ENCODE measurements at places on chromosomes 5 and 9. TPM values are rescaled to one million over a fixed set of nuclear protein-coding genes. Genes with fewer than 3 reads are reported as not detected.

DNA sequence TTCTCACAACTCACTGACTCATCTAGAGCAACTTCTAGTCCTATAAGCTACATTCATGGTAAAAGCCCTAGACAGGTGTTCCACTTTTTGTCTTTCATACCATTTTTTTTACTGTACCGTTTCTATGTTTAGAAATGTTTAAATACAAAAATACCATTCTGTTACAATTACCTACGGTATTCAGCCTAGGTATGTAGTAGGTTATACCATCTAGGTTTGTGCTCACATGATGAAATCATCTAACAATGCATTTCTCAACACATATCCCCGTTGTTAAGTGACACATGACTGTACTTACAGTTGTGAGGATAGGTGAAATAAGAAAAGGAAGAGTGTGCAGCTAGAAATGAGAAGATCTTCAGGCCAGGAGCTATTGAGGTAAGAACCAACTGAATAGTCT, 6.2 kb downstream of the CENPK start:
- no peak for DNase-seq
- H3K4me1 ChIP-seq, result peaks cover 6% of the 10 kb centered on the region
- H3K27ac ChIP-seq, result no peak overlapping the region
- H3K4me3 ChIP-seq, result no peak overlapping the region
- no peaks in the 10 kb centered on the region for H3K27me3 ChIP-seq
- no peaks in the 10 kb centered on the region for H3K36me3 ChIP-seq

DNA sequence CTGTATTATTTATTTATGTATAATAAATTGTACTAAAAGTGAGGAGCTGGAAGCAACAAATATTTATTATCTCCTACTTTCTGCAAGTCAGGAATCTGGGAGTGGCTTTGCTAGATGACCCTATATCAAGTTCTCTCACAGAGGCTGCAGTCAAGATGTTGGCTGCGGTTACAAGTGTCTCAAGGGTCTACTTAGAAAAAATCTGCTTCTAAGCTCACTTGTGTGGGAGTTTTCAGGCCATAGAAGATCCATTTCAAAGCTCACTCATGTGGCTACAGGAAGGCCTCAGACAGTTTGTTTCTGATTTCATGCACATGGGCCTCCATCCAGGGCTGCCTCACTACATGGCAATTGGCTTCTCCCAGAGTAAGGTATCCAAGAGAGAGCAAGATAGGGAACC, 551.1 kb downstream of the CAAP1 start:
- H3K27me3 ChIP-seq, result peaks cover 20% of the 10 kb centered on the region
- no peak overlapping the region for H3K27ac ChIP-seq
- no peak for DNase-seq
- no peak overlapping the region for H3K4me3 ChIP-seq

The GPR151 gene
- total RNA-seq, result not detected

GRCh38 chr5:175264406-175264805, 179.6 kb downstream of the DRD1 start:
- no peaks in the 10 kb centered on the region for H3K36me3 ChIP-seq
- H3K27ac ChIP-seq, result no peak overlapping the region
- H3K27me3 ChIP-seq, result no peaks in the 10 kb centered on the region
- DNase-seq, result peak; percentile 42
- H3K4me3 ChIP-seq, result no peak overlapping the region

- peaks cover 48% of the 10 kb centered on the region for H3K36me3 ChIP-seq
- no peak overlapping the region for H3K4me3 ChIP-seq
- no peak for DNase-seq
Measured at GRCh38 chr5:158769079-158769478, 330.6 kb downstream of the EBF1 start.
